ENCODE measurements at places on chromosomes 6 and 20. TPM values are rescaled to one million over a fixed set of nuclear protein-coding genes. Genes with fewer than 3 reads are reported as not detected.

- no peak for DNase-seq
These were observed 49.3 kb downstream of the ARFGEF2 start for GRCh38 chr20:48970681-48971365.

NQO2 gene
- 74.7 TPM for polyA plus RNA-seq

GCM1 gene
- polyA plus RNA-seq, result not detected

CLDN20 gene
- polyA plus RNA-seq, result not detected

DNA sequence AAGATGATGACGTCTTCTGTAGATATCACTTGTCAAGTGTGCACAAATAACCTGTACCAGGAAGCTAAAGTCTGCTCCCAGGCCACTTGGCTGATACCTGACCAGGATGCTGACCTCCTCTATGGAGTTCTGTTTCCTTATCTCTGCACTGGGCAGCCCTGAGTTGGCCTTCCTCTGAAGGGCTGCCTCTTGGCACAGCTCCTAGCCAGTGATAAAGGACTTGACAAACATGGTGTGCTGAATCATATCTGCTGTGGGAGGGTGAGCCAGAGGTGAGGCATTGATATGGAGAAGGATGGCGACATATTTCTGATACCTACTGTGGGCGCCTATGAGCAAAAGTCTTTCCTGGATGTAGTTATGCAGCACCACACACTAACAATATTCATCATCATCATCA is 32.8 kb upstream of the FOXA2 start:
- DNase-seq, result no peak

TRIM15 gene
- not detected for polyA plus RNA-seq

RBM24 gene
- polyA plus RNA-seq, result not detected
